Activated CD4-positive, alpha-beta T cell treated with anti-CD3 and anti-CD28 coated beads for 4 hours (primary cell): ENCODE measurements at places on chromosomes 3 and 15.

DNA sequence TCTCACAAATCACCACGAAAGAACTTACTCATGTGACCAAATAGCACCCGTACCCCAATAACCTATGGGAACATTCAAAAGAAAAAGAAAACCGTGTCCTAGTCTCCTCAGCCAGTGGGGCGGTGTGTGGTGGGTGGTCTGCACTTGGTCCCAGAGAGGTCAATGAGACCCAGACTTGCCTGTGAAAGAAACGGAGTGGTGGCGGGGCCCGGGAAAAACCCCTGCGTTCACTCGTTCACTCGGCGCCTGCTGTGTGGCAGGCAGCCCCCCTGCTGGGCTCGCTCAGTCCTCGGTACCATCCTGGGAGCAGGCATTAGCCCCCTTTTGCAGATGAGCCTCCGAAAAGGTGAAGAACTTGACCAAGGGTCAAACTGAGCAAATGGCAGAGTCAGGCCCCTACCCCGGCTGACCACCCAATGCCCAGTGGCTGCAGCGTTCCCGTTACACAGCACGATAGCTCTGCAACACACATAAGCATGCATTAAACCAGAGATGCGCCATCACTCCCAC, 36.0 kb downstream of the ZDHHC19 start:
- DNase-seq, result no peak

DNA sequence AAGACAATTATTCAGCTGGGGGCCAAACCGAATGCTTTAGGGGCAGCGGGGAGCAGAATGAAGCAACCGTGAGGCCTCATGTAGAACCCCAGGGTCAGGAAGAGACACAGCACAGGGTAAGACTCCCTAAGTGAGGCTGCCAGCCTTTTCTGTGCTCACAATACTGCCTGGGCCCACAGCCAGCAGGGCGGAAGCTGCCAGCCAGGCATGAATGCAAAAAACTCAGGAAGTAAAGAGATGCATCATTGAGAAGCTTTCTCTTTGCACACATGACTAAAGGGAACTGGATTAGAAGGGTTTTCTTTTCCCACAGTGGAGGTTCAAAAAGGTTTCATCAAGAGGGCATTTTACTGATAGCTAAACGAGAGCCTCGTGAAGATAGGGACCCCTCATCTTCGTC, 33.3 kb downstream of the CA12 start:
- DNase-seq, result no peak

- DNase-seq, result no peak
Measured at GRCh38 chr3:23330568-23330967, 127.4 kb downstream of the UBE2E2 start.

- DNase-seq, result no peak
Measured at GRCh38 chr3:126544596-126545281, 14.0 kb downstream of the C3orf22 start.

DNA sequence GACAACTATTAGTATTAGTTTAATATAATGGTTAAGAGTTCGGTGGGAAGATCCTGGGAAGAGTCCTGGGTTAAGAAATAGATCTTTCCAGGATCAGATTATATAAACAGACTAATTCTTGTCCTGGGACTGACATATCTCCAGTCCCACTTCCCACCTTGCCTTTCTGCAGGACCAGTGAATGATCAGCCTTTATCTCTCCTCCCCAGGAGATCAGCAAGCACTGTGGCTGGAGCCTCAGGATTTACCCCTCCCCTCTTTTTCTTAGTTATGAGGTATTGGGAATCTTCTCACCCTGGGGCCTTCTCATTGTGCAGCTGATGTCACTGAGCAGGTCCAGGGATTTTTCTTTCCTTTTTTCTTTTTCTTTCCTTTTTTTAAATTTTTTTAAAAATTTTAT, 135.7 kb upstream of the UMPS start:
- no peak for DNase-seq

DNA sequence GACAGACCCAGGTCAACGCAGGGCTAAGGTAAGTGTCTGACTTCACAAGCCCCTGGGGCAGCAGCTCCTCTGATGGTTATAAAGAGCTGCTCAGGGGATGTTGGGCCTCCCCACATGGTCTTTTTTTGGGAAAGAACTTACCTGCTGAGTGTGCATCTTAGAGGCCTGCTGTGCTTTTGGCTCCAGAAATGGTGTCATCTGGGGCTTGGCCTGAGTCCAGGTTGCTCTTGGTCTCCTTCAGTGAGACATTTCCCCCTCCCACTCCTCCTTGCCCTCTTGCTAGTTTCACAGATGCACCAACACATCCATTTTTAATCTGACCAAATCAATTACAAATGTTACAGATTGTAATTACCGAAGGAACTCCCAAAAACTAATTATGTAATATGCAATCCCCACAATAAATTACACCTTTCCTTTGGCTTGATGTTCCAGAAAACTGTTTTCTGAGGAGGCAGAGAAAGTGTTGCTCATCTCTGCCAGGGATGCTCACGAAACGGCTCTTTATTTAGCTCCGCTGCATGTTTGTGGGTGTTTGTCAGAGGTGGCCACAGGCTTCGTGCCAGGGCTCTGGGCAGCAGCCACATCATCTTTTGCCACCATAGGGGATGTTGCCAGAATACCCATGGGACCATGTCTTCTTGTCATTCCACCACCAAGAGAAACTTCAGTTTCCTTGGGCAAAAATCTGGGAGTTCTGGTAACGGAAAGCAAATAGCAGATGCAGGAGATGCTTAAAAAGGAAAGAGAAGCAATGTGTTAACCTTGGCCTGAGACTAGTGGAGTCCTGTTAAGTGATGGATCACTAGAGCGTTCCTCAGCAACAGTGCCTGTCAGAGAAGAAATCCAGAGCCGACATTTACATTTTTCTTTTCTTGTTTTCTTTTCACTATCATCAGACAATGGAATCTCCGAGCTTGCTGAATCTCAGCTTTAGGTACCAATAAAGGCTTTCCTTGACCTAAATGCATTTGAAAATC, 799.9 kb downstream of the AGBL1 start:
- no peak for DNase-seq

DNA sequence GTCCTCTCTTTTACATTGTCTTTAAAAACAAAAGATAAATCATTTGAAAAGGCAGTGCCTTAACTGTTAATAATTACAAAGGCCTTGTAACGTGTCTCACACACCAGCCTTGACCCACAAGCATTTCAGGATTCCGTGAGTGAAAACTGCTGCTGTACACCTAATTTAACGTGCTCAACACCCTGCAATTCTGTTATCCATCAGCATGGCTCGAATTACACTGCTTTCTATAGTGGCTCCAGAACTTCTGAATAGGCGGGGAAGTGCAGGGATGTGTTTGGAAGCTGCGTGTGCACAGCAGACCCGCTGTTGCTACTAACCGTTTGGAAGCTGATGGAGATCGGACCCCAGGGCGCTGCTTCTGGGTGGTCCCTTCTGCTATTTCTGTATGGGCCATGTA, 9.9 kb upstream of the ETFA start:
- no peak for DNase-seq

DNA sequence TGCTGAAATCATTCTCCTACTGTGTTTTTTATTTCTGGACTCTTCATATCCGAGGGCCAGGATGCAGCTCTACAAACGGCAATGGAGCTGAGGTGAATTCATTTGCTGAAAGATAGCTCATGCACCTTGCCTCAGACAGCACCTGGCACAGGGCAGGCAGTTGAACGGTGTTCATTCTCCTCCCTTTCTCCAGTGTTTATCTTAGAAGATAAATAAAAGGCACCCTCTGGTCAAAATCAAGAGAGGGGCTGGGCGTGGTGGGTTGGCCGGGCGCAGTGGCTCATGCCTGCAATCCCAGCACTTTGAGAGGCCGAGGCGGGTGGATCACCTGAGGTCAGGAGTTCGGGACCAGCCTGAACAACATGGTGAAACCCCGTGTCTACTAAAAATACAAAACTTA, 79.3 kb upstream of the LMOD3 start:
- DNase-seq, result no peak

DNA sequence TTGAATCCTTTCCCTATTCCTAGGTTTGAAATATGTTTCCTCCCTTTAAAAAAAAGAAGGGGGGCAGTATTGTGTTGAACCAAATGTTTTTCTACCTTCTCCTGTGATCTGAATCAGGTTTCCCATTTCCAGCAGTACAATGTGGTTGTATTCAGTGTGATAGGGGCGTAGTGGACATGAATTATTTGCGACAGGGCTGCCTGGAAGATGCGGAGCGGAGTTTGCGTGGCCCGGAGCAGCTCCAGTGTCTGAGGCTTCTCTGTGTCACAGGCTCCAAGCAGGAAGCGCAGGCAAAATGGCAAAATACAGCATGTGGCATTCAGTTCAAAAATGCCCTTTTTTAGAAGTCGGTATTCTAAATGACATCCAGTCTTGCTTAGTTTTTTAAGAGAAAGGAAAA, 154.4 kb downstream of the PGPEP1L start:
- DNase-seq, result peak; percentile 59

DNA sequence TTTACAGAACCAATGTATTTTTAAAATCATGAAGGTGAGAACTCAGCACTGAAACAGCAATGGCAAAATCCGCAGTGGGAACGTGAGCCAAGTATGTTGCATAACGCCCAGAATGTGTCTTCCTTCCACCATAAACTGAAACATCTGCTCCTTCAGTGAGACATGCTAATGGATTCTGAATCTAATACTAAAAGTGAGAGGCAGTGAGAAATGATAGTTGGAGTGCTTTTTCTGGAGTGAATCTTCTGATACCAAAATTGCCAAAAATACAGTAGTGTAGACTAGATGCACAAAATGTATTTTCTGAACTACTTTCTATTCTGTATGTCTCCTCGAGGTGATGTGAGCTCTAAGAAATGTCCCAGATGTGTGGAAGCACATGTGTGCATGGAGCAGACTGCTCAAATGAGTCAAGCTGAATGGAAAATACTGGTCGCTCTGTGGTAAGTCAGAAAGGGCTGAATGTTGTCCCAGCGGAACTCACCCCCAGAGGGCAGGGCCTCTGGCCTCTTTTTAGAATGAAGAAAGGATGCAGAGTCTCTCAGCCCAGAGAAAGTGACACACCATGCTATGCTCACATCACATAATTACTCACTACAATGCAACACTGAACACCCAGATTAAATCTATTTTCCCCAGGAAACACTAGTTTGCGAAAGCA, 73.0 kb downstream of the ATP10A start:
- DNase-seq, result peak; percentile 42

- DNase-seq, result no peak
Measured at GRCh38 chr3:78745847-78746246, 1022.0 kb downstream of the ROBO1 start.

DNA sequence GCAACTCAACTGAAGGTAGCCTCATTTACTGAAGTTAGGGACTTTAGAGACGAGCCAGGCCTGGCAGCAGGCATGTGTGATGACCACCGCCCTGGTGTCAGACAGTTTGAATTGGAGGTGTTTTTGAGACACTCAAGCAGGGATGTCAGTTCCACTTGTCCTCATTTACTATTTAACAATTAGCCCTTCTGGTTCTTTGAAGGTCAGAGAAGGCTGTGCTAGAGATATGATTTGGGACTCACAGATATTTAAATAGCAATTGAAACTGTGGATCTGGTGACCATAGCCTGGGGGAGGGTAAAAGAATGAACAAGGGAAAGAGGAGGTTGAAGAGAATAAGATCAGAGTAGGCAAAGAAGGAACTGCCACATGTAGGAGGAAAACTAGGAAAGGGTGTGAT, 74.6 kb downstream of the REC114 start:
- DNase-seq, result no peak

- DNase-seq, result no peak
Measured at GRCh38 chr15:38588672-38589071, 24.1 kb upstream of the RASGRP1 start.

DNA sequence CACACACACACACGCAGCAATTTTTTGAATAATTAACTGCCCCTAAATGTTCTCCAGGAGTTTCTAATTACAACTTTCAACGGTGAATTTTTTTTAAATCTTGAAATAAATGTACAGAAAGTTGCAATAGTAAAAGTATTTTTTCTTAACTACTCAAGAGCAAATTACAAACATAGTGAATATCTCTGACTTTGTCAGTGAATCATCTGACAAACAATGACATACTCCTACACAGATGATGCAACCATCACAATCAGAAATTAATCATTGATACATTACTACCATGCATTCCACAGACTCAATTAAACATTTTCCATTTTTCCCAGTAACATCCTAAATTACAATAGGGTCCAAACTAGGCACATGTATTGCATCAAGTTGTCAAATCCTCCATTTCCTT, 597.3 kb downstream of the NAALADL2 start:
- DNase-seq, result no peak

DNA sequence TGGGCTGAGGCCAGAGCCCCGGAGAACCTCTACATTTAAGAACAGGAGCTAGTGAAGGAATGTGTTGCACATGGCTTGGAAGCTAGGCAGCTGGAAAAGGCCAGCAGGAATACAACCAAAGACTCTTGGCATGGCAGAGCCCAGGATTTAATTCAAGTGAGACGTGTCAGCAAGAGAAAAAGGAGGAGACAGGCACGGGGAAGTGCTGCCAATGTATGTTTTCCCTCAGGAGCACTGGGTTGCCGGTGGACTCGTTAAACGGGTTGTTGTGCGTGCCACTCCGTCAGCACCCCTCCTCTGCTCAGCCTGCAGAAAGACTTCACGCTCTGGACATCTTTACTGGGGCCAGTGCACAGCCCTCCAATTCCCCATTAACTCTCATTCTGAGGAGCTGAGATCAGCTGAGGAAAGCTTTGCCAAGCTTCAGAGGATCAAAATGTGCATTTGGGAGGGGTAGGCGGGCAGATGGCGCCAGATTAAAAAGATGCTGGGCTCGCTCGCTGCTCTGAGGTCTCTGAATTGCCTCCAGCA, 103.7 kb downstream of the PDZRN3 start:
- no peak for DNase-seq

- no peak for DNase-seq
Measured at GRCh38 chr3:195078891-195079440, 192.0 kb downstream of the XXYLT1 start.

GRCh38 chr15:94253742-94254141, 22.4 kb downstream of the MCTP2 start:
- no peak for DNase-seq

DNA sequence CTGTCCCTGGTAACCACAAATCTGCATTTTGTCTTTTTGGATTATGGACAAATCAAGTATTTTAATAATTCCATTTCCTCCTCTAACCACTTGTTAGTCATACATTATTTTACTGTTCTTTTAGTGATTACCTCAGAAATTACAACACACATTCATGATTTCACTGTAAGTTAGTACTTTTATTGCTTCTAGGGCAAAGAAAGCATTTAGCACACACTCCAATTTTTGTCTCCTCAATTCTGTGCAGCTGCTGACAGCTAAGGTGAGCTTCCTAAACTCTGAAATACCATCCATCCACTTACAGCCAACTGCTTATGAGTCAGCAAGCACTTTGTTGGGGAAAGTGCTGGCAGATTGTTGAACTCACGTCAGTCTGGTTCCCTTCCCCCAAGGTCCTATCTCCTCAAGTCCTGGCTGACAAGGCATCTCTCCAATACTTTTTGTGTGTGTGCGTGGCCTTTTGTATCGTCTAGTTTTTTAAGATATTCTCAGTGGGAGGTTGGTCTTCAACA, 49.4 kb upstream of the TNFAIP8L3 start:
- no peak for DNase-seq

GRCh38 chr15:68589783-68590710, 11.3 kb downstream of the CORO2B start:
- DNase-seq, result no peak

DNA sequence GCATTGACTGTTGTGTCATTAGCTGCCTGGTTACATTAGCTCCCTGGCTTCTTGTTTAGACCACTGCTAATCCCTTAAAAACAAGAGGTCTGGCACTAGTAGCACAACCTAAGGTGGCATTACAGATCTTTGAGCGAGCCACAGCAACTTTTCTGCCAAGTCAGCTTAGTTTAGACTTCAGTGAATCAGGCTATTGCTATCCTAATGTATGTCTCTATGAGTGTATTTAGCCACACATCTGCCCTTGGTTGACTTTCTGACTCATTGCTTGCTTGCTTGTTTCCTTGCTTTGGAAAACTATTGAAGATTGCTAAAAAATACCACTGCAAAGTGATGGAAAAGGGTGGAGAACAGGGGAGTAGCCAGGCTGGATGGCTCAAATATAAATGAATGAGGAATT, 50.2 kb downstream of the CHP1 start:
- DNase-seq, result no peak
